ENCODE measurements at places on chromosomes 2 and 18.

GRCh38 chr2:39301352-39301751 is 57.6 kb upstream of the CDKL4 start:
- DNase-seq: no peak

DNA sequence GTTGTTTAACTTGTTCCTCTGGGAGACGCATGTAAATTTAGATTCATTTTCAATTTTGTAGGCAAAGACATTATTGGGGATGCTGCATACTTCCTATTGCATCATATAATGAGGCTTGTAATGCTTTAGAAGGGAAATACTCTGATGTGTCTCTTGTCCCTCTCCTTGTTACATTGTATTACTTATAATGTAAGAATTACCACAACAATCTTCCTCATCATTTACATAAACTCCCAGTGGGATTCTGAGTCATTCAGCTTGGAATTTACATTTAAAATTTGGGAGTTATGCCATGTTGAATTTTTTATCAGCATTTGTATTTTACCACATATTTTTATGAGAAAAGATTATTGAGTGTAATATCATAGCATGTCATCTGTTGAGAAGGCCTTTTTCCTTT is 963.4 kb upstream of the NRXN1 start:
- DNase-seq: peak; percentile 86

DNA sequence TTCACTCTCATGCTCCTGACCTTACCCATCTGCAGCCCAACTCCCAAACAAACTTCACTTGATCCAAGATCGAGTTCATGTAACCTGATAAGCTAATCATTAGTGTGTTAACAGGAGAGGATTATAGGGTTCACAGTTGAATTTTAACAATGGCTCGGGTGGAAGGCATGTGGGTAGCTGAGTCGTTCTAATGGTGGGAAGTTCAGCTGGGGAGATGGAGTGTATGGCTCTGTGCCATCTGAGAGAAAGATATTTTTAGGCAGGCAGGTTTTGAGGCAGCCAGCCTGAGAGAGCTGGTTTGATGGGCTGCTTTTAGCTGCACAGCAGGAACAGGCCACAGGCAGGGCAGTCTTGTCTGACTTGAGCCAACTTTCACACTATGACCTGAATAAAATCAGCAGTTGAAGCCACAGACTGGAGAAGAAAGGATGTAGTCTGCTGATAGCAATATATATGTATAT is 17.7 kb upstream of the NFE2L2 start:
- peak; percentile 29 for DNase-seq

- DNase-seq: peak; percentile 61
Measured at GRCh38 chr2:28736034-28736433, 15.6 kb upstream of the PPP1CB start.

DNA sequence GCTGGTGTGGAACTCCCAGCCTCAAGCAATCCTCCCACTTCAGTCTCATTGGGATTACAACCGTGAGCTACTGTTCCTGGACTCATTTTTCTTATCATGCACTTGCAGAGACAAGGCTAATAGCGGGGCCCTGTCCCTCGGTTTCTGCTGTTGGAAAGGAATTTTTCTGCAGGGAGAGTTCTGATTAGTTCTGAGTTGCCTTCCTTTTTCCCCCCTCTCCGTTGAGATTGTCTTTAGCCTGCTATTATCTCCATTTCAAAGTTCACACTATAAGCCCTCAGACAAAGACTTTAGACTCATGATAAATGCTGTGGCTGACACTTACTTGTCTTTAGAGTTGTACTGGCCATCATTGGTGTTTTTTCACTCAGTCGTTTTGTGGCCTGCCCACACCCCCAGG is 97.2 kb downstream of the NCOA1 start:
- no peak for DNase-seq

- no peak for DNase-seq
Measured at GRCh38 chr18:39421276-39421675, 1855.7 kb upstream of the CELF4 start.

GRCh38 chr2:187155476-187155875 is 292.6 kb downstream of the CALCRL start:
- no peak for DNase-seq

DNA sequence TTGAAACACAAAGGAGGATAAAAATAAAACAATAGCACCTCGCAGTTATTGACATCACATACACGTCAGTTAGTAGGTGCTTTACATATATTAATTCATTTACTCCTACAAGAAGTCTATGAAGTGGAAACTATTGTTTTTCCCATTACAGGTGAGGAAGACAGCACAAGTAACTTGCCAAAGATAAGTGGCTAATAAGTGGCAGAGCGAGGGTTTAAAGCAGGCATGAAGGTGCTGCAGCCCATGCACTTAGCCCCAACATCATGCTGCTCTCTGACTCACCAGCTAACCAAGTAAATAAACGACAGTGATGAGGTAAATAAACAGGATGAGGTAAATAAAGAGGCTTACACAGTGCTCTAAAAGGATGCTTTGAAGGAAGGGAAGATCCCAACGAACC is 498.6 kb upstream of the ZEB2 start:
- no peak for DNase-seq

DNA sequence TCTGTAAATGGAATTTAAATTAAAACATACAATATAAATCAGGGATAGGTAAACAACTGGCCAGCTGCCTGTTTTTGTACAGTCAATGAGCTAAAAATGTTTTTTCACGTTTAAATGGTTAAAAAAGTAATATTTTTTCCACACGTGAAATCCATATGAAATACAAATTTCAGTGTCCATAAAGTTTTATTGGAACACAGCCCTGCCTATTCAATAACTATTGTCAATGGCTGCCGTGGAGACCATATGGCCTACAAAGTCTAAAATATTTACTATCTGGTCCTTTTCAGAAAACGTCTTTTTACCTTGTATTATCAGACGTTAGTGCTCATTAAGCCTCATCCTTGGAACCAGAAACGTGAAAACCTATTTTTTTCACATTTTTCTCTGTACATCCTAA is 1.3 kb downstream of the TMEM17 start:
- no peak for DNase-seq

GRCh38 chr2:20597860-20598183 is 53.1 kb downstream of the HS1BP3 start:
- no peak for DNase-seq

GRCh38 chr2:118989481-118989880 is 47.5 kb downstream of the MARCO start:
- DNase-seq: no peak

DNA sequence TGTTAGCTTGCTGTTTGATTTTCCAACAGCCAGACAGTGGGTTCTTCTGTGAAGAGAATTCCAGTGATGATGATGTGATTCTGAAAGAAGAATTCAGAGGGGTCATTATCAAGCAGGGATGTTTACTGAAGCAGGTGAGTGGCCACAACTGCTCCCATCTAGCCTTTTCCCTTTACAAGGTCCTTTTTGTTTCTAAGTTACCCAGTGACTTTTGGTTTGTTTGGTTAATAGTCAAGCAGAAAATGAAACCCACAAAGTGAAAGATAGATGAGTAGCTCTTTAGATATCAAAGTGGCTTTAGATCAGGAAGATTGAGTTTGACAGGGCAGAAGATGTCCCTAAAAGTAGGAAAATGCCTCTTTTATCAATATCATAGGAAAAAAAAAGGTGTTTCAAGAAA is 23.3 kb downstream of the PLEK start:
- no peak for DNase-seq

- peak; percentile 46 for DNase-seq
Measured at GRCh38 chr2:173191601-173192000, 116.0 kb downstream of the MAP3K20 start.

- DNase-seq: no peak
Measured at GRCh38 chr2:210203147-210203546, 22.1 kb downstream of the ACADL start.

- peak; percentile 52 for DNase-seq
Measured at GRCh38 chr18:22346953-22347605, 70.6 kb downstream of the CTAGE1 start.

GRCh38 chr2:241978670-241979069 is 109.1 kb downstream of the RTP5 start:
- DNase-seq: no peak

DNA sequence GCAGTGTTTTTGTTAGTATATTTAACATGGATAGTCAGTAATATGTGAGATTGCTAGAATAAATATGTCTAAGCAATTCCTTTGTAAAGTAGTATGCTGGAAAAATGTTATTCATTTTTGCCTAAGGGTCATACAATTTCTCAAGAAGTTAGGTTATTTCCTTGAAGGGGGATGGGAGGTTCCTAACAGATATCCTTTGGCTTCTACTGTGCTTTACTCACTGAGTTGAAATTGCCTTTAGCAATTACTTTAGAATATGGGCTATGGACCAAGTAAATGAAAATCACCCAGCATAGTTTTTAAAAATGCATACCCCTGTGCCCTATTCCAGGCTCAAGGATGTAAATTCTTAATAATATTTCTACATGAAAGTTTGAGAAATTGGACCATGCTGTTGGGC is 1386.4 kb upstream of the SLC39A10 start:
- DNase-seq: no peak

- DNase-seq: peak; percentile 75
Measured at GRCh38 chr2:147547440-147547839, 297.4 kb upstream of the ACVR2A start.
